Right atrium auricular region (tissue), 2 donors: ENCODE measurements at places on chromosomes 11 and 22. TPM values are rescaled to one million over a fixed set of nuclear protein-coding genes. Genes with fewer than 3 reads are reported as not detected.

LRRC4C gene
- 2.7 TPM for total RNA-seq

NOL12 gene
- 24.7 TPM for total RNA-seq

ADSL gene
- total RNA-seq = 41.8 TPM

FAM180B gene
- total RNA-seq = not detected

PLEKHA7 gene
- total RNA-seq = 18.8 TPM
